G401 (cell line): ENCODE measurements at places on chromosomes 4 and X. TPM values are rescaled to one million over a fixed set of nuclear protein-coding genes. Genes with fewer than 3 reads are reported as not detected.
A peak's percentile ranks its signal among the peaks of the same experiment; 100 is the strongest.

SH3RF1 gene
- not detected in 2 replicates for total RNA-seq

TRMT10A gene
- 4.4 and 8.4 TPM in 2 replicates for total RNA-seq

USP17L27 gene
- total RNA-seq = not detected in 2 replicates

BEX1 gene
- total RNA-seq = 273 and 377 TPM in 2 replicates

DOK7 gene
- total RNA-seq = 2.8 TPM in 1 of 2 replicates, not detected in the other

ARMCX4 gene
- total RNA-seq = not detected in 2 replicates

MPC1L gene
- total RNA-seq = not detected in 2 replicates

SHROOM4 gene
- total RNA-seq = 0.10 and 0.12 TPM in 2 replicates

MAMLD1 gene
- not detected in 2 replicates for total RNA-seq

GRCh38 chr4:24001486-24002329 lies 111.9 kb upstream of the PPARGC1A start:
- no peak for DNase-seq

GRCh38 chr4:141432000-141432712 lies 204.2 kb upstream of the IL15 start:
- DNase-seq = no peak

DNA sequence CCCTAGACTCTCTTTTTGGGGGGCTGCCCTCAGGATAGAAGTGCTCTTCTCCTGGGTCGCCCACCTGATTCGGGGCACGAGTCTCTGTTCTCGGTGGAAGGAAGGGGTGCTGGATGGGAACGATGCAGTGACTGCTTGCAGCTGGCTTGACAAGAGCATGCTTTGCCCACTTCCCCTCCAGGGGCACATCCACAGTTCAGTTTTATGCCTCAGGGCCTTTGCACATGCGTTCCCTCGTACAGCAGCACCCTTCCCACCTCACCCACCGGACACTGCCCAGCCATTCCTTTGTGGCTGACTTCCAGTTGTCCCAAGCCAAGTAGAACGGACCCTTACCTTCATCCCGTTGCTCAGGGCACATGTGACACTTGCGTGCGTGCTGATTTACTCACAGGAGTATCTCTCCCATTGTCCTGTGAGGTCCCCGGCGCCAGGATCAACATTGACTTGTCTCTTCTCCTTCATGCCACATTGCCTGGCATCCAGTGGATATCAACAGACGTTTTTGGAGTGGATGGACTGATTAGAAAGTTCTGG lies 60.0 kb downstream of the C4orf50 start:
- DNase-seq = no peak

- DNase-seq = no peak
Observed at GRCh38 chrX:124679199-124679598, 332.8 kb downstream of the SH2D1A start.

- no peak for DNase-seq
Observed at GRCh38 chr4:16270454-16271328, 44.4 kb upstream of the TAPT1 start.

DNA sequence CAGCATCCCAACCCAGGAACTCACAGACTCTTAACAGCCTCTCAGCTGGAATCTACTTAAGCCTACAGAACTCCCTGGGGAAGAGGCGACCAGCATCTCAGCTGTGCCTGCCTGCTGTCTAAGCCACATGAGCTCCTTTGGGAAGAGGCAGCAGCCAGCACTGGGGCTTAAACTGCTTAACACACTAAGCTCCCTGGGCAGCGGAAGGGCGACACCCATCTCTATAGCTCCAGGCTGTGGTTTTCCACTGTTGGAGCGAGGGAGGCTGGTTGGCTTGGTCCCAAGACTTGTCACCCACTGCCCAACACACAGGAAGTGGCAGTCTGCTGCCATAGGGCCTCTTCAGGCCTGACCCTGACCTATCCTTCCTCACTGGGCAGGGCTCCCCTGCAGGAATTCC lies 1544.1 kb upstream of the ADGRL3 start:
- DNase-seq = no peak

DNA sequence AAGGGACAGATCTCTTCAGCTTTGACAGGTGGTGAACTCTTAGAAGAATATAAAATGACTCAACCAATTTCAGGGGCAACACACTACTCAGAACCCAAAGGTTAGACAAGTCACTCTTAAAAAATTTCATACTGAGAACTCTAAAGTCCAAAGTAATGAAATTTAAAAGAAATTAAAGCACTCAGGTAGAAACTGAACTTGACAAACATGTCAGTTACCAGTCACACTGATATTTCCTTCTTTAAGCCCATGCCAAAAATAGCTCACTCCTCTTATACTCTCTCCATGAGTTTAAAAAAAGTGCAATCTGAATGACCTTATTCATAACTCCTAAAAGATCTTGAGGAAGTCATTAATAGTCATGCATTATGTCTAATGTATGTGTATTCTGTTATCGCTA lies 40.3 kb downstream of the AMMECR1 start:
- no peak for DNase-seq

- no peak for DNase-seq
Observed at GRCh38 chr4:123423819-123424218, 27.2 kb downstream of the SPRY1 start.

GRCh38 chr4:143399113-143399949 lies 62.7 kb downstream of the GAB1 start:
- peak; percentile 37 for DNase-seq

DNA sequence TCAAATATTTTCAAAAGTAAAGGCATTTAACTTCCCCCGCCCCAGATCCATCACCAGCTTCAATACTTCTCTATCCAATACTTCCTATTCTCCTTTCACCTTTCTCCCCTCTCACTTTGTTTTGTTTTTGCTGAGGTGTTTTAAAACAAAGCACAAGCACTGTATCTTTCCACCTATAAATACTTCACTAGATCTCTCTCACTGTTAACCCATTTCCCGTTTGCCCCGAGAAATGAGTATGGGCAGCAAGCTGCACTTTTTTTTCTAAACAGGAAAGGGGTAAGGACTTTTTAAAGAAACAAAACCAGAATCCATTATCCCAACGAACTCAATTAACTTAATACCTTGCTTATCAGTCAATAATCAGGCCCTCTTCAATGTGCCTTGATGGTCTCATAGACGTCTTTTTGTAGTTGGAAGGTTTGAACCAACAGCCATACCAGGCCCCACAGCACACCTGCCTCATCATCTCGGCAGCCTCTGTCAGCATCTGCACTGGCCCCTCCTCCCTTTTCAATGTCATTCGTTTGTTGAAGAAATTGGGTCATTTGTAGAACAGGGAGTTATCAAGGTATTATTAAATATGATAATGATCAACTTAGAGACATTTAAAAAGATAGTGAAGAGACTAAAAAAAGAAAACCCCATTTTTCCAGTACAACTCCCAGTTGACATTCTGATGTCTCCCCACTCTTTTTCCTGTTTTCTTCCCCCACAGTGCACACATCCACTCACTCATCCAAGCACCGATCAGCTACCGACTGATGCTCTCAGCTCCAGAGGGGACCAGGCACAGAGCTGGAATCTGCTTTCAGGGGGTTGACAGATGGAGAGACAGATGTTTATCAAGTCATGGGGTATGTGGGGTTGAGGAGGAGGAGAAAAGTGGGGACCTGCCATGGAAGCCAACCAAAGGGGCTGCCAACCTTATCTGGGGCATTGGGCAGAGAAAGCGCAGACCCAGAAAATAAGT lies 25.8 kb downstream of the CRMP1 start:
- DNase-seq = no peak

GRCh38 chr4:8547108-8547911 lies 32.9 kb upstream of the GPR78 start:
- no peak for DNase-seq

DNA sequence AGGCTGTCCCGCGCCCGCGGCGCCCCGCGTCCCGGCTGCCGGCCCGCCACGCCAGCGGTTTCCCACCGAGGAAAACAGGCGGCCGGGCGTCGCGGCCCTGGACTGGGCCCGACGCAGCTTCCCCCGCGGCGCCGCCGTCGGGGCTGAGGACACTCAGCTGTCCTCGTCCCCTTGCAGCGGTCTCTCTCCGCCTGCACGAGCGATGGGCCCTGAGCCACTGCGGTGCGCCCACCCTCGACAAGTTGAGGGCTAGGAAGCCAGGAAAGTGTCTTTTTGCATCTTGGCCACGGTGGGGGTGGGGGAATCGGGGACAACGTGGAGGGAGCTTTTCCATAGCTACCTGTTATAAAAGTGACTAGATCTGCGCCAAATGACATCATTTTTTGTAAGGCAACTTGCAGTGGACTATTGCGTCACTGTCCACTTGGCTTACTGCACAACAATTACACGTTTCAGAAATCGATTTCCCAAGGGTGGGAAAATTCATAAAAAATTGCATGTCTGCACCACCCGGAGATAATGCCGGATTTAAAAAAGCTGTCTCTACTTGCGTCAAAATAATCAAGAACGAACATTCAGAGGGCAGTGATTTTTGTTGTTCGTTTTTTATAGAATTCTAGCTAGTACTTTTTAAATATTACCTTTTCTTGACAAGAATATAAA lies 1.1 kb downstream of the KLHL15 start:
- peak; percentile 51 for DNase-seq
